ENCODE measurements at places on chromosomes 16 and 17.

DNA sequence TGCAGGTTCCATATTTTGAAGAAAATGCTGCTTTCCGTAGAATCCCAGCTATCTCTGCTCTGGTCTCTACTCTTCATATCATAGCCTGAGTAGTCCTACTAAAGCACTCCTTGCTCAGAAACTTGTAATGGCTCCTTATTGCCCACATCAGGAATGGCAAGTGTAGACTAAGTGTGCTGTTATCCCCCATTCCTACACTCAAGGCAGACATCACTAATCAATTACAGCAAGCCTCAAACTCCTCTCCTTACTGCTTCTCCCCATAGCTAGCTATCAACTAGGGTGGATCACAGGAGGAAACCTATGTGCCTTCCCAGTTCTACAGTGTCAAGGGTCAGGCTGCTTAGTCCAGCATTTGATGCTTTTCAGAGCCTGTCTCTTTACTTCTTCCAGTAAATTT, 163.4 kb downstream of the HAPSTR1 start:
- no peak for DNase-seq

GRCh38 chr16:85005285-85006069, 5.9 kb downstream of the ZDHHC7 start:
- DNase-seq = peak; percentile 59

GRCh38 chr17:21330436-21331160, 45.6 kb upstream of the KCNJ12 start:
- DNase-seq = no peak

GRCh38 chr17:43309505-43310332, 75.9 kb upstream of the RNU2-1 start:
- DNase-seq = no peak

- DNase-seq = no peak
Observed at GRCh38 chr16:84780544-84781376, 39.0 kb upstream of the CRISPLD2 start.

DNA sequence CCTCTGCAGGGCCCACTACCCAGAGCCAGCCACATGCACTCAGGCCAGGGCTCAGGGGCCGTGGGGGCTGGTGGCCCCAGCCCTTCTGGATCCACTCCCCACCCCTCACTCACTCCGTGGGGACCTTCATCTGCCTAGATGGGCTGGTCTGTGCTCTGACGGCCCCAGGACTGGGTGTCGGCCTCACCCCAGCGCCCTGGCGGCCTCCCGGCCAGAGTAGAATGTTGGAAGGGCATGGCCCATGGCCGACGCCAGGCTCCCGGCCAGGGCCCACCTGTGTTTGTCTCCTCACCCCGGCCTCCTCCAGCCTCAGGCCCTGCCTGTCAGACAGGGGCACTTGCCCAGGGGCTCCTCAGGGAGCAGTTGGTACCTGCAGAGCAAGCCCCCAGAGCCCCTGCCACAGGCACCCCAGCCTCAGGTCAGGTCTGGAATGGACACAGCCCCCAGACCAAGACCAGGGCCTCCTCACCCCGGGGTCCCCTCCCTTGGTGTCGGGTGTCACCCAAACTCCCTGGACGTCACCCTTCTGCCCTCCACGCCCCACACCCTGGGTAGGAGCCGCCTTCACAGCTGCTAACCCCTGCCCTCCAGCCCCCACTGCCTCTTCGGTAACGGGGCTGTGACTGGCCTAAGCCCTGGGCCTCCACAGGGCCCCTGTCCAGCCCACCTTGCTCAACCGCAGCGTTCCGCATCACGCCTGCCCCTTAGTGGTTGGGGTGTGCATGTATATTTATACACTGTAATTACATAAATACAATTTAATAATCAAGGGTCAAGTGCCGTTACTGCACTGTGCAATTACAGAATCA, 3.0 kb upstream of the CDH15 start:
- DNase-seq = no peak

- no peak for DNase-seq
Observed at GRCh38 chr17:48835971-48836370, 5.1 kb downstream of the CALCOCO2 start.

- DNase-seq = peak; percentile 98
Observed at GRCh38 chr17:78935419-78936323, 10.5 kb upstream of the TIMP2 start.

GRCh38 chr16:86978445-86979030, 338.7 kb downstream of the C16orf95 start:
- no peak for DNase-seq

DNA sequence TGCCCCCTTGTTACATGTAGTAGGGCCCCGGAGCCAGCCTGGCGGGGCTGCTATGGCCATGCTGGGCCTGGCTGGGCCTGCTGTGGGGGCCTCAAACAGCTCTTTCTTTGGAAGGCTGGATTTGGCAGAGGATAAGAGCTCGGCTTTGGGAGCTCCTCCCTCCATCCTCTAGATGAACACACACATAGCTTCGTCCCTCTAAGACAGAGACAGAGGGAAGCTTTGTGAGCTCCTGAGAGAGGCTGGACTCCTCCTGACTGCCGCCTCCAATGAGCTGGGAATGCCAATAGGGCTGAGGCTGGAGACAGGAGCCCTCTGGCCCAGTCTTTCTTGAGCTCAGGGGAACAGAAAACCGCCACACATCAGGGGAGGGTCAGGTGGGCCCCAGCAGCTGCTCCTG, 37.3 kb upstream of the CDC42EP4 start:
- no peak for DNase-seq

DNA sequence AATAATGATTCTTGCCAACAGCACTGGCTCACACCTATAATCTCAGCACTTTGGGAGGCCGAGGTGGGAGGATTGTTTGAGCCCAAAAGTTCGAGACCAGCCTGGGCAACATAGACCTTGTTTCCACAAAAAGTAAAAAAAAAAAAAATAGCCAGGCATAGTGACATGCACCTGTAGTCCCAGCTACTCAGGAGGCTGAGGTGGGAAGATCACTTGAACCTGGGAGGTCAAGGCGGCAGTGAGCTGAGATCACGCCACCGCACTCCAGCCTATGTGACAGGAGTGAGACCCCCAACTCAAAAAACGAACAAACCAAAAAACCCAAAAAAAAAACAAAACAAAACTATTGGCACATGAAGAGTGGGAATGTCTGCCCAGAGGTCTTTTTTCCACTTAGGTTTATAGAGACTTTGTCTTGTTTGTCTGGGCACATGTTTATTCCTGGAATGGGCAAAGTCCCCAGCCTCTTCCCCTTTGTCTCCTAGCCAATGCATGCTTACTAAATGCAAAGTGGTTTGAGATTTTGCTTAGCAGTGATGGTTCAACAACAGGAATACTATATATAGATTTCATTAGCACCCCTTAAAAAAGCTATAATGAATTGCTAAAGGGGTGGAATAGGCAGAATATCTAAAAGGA, 25.9 kb downstream of the NMT1 start:
- no peak for DNase-seq

- DNase-seq = no peak
Observed at GRCh38 chr16:5858180-5858579, 760.6 kb upstream of the EEF2KMT start.

DNA sequence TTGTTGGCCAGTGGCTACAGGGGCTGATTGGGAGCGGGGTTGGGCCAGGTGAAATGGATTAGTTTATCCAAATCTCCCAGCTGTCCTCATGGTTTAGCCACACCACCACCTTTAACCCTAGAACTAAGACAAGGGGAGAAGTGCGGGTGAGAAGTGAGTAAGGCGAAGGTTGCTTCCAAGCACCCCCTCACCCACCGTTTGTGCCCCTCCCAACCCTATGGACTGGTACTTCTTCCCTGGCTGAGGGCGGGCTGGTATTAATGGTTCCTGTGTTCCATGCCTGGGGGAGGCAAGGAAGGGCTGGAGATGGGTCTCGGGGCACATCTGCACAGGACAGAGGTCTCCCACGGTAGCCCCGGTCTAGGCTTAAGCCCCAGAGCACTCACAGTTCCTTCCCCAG, 25.1 kb downstream of the NT5M start:
- no peak for DNase-seq

GRCh38 chr16:15701975-15702970, 52.2 kb downstream of the NDE1 start:
- peak; percentile 64 for DNase-seq

GRCh38 chr16:87824991-87825841, 44.1 kb downstream of the SLC7A5 start:
- DNase-seq = no peak

- no peak for DNase-seq
Observed at GRCh38 chr17:27862004-27862403, 31.2 kb downstream of the LYRM9 start.

DNA sequence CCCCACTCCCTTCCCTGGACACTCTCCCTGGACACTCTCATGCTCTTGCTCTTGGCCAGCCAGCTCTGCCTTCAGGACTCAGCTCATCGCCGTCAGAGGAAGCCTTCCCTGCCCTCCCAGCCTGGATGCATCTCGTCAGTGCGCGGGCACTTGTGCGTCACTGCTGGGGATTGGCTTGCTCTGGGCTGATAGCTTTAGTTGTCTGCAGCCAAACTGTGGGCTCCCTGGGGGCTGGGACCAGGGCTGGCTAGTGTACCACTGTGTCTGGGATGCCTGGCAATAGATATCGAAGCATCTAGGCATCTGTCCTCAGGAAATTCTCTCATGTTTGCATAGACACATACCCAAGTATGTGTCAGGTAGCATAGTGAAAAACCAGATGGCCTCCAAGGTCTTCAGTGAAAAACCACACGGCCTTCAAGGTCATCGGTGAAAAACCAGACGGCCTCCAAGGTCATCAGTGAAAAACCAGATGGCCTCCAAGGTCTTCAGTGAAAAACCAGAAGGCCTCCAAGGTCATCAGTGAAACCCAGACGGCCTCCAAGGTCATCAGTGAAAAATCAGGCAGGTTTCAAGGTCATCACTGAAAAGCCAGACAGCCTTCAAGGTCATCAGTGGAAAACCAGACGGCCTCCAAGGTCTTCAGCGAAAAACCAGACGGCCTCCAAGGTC, 72.0 kb downstream of the CMIP start:
- no peak for DNase-seq

- peak; percentile 8 for DNase-seq
Observed at GRCh38 chr16:23074423-23074822, 74.8 kb downstream of the USP31 start.

DNA sequence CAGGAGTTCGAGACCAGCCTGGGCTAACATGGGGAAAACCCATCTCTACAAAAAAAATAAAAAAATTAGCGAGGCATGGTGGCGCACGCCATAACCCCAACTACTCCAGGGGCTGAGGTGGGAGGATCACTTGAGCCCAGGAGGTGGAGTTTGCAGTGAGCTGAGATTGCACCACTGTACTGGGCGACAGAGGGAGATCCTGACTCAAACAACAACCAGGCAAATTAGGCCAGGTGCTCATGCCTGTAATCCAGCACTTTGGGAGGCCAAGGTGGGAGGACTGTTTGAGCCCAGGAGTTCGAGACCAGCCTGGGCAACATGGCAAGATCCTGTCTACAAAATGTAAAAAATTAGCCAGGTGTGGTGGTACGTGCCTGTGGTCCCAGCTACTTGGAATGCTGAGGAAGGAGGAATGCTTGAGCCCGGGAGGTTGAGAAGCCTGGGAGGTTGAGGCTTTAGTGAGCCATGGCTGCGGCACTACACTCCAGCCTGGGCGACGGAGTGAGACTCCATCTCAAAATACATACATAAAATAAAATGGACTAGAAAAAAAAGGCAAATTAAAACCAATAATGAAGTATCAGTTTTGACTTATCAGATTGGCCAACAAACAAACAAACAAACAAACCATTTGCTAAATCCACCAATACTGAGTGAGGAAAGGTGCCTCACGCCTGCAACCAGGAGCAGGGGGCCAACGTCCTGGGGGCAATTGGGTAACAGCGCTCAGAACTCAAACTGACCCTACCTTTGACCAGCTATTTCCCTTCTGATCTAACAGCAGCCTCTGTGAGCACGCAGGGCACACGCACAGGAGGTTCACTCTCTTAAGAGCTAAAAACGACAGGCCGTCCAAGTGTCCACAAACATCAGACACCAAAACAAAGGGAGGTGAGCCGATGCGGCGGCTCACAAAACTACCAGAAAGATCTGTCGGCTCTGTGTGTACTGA, 19.4 kb upstream of the FASN start:
- no peak for DNase-seq

- DNase-seq = no peak
Observed at GRCh38 chr16:5605404-5605803, 507.8 kb upstream of the EEF2KMT start.

- DNase-seq = no peak
Observed at GRCh38 chr16:67648764-67649407, 3.9 kb downstream of the CARMIL2 start.

DNA sequence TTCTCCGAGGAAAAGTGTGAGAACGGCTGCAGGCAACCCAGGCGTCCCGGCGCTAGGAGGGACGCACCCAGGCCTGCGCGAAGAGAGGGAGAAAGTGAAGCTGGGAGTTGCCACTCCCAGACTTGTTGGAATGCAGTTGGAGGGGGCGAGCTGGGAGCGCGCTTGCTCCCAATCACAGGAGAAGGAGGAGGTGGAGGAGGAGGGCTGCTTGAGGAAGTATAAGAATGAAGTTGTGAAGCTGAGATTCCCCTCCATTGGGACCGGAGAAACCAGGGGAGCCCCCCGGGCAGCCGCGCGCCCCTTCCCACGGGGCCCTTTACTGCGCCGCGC, at the start of gene ERBB2:
ERBB2 (plus strand) TSS at position 247 of the 330 bp plus-strand sequence. CDS start 175 bp downstream, outside the sequence.
- peak; percentile 79 for DNase-seq

- peak; percentile 100 for DNase-seq
Observed at GRCh38 chr16:56607109-56607618, 1.2 kb upstream of the MT2A start.

- DNase-seq = no peak
Observed at GRCh38 chr16:31130899-31131298, 4.6 kb downstream of the PRSS8 start.

GRCh38 chr17:82110298-82110697, 12.3 kb upstream of the FASN start:
- DNase-seq = no peak

DNA sequence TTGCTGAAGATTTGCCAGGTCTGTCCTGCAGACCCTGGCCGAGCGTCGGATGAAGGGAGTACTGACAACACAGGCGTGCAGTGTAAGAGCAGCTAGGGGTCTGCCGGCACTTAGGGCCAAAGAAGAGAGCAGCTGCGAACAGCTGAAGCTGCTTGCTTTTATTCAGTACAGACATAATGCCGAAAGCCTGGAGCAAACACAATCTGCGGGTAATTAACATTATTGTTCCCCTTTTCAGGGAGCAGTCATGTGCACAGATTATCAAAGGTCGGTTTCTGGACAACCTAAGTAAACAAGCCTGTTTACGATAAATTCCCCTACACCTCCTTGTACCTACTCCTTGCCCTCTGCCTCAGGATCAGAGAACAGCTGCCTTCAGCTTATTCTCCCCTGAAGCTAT, 12.0 kb upstream of the KRT23 start:
- no peak for DNase-seq

GRCh38 chr17:31609996-31610910, 218.8 kb downstream of the RAB11FIP4 start:
- no peak for DNase-seq

- no peak for DNase-seq
Observed at GRCh38 chr17:27608328-27609230, 22.4 kb upstream of the LGALS9 start.

- DNase-seq = no peak
Observed at GRCh38 chr16:56368545-56368944, 56.8 kb downstream of the AMFR start.

DNA sequence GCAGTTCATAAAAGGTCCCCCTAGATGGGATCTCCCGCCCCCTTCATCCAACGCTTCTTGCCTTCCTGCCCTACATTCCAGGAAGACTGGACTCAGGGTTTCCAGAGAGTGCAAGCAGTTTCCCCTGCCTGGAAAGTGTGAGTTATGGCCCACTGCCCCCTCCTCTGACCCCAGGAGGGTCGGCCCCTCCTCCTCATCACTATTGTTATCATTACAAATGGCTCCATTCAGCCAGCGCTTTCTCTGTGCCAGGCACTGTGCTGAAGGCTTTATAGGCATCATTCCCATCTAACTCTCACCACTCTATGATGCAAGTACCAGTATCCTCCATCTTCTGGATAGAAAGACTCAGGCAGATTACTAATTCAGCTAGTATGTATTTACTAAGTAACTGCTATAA, 90.7 kb downstream of the USP31 start:
- DNase-seq = no peak

All from cardiac fibroblast (primary cell).